Stimulated activated effector memory CD8-positive, alpha-beta T cell treated with anti-CD3 and anti-CD28 coated beads, Interleukin-12 subunit alpha, Interleukin-12 subunit beta, amount 100 ng/mL, for 72 hours (primary cell): ENCODE measurements at places on chromosomes 4 and X.

DNA sequence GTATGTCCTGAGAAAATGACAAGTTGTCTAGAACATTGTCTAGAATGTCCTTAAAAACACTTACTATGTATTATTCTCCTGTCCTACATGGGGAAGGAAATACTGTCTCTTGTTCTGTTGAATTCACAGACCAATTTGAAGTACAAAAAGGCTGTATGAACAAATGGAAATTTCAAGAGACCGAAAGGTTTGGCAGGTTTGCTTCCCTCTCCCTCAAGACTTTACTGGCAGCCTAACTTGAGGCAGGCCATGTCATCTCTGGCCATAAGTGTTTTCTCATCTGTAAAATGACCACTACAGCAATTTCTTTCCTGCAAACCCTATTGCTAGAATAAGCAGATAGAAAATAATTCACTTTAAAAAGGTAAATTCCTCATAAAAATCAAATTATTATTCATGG is 191.2 kb upstream of the BMP3 start:
- no peak for DNase-seq

DNA sequence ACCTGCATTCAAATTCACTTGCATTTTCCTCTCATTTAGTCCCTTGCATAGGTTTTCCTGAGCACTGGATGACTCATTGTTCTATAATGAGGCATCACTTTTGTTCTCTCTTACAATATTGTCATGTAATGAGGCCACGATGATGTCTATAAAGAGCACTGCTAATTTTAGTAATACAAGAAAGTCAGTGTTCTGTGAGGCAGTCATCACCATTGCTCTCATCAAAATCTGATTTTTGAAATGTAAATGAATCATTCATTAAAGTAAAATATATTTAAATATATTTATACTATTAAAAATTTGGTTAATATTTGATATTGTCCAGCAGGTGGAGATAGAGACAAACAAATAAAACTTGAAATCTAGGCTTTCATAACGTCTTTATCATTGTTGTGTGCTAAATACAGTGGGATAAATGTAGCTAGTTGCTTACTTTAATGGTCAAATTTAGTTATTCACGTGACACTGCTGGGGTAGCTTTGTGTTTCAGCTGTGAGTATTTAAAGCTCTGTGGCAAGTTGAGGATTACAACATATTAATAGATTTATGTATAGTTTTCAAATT is 15.4 kb downstream of the HMGB2 start:
- no peak for DNase-seq

DNA sequence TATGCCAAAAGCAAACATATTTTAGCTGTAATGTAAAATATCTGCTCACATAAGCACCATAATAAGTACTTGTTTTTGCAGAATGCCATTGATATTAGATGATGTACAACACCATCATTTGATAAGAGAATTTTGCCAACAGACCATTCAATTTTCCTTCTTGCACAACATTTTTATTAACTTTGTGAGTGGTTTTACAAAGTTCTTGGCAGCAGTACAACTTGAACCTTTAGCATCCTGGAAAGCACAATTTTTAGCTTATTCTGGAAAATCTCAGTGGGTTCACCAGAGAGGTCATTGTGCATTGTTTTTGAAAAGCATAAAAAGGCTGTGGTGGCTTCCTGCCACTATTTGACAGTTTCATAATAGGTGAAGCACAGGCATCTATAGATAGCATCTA is 26.4 kb upstream of the REPS2 start:
- DNase-seq, result no peak

DNA sequence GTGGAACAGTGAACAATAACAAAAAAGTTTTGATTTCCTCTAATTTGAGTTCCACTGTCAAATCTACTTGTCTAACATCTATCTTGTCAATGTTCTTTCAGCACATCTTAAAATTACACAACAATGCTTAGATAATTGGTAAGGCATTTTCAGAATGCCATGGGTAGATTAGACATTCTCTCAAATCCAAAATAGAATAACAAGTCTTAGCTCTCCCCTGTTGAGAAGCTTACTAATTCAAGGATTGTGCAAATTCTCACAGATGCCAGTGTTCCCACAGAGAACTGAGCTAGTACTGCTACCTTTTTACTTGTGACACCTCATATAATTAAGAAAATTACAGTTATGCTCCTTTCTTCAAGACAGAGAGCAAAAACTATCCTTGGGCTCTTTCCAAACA is 2442.0 kb downstream of the PCDH7 start:
- DNase-seq, result no peak

GRCh38 chr4:107760281-107760947 is 40.4 kb upstream of the PAPSS1 start:
- DNase-seq, result no peak

DNA sequence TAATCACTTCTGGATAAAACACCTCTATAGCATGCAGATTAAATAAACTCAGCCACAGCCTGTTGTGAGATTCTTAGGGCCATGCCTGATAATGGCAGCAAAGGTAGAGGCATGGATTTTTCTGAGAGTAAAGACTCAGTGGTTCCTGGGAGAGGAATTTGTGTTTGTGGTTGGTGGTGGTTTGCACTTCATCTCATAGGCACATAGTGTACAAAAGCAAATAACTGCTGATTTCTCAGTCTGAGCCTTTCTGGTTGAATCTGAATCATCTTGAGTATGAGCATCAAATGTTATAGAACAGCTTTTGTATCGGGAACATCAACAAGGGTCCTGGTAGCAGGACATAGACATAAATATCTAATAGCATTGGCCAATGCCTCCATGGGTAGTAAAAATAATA is 274.3 kb downstream of the FRMPD4 start:
- DNase-seq, result no peak

DNA sequence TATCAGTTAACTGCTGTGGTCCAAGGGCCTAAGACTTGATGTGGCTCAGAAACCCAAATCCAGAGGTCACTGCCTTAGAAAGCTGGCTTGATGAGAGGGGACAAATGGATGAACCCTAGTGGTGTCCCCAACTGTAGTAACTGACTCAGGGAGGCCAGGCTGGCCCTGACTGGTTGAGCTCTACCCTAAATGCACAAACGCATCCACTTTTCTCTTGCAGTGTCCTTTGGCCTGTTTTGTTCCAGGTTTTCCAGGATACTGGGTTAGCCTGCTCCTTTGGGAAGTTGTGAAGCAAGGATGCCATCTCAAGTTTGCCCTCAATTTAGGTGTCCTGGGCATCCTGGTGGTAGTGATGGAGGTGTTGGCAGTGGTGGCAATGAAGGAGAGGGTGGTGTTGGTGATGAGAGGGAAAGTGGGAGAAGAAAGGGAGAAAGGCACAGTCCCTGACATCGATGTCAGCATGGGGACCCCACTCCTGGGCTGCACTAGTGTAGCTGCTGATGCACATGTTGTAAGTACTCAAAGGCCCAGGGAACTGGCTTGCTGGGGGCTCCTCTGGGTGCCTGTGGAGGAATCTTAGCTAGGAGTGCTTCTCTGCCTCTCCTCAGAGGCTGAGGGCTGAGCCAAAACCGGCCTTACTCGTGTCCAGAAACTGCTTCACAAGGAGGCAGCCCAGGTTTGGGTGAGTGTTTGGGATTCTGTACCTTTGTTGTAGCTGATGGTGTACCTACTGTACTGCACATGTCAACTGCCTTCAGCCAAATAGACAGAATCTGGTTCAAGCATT is 2.9 kb upstream of the HAND2 start:
- DNase-seq, result no peak

- DNase-seq, result no peak
Measured at GRCh38 chrX:100944601-100945000, 15.9 kb upstream of the XKRX start.

- DNase-seq, result no peak
Measured at GRCh38 chr4:946103-946450, 13.8 kb downstream of the TMEM175 start.

DNA sequence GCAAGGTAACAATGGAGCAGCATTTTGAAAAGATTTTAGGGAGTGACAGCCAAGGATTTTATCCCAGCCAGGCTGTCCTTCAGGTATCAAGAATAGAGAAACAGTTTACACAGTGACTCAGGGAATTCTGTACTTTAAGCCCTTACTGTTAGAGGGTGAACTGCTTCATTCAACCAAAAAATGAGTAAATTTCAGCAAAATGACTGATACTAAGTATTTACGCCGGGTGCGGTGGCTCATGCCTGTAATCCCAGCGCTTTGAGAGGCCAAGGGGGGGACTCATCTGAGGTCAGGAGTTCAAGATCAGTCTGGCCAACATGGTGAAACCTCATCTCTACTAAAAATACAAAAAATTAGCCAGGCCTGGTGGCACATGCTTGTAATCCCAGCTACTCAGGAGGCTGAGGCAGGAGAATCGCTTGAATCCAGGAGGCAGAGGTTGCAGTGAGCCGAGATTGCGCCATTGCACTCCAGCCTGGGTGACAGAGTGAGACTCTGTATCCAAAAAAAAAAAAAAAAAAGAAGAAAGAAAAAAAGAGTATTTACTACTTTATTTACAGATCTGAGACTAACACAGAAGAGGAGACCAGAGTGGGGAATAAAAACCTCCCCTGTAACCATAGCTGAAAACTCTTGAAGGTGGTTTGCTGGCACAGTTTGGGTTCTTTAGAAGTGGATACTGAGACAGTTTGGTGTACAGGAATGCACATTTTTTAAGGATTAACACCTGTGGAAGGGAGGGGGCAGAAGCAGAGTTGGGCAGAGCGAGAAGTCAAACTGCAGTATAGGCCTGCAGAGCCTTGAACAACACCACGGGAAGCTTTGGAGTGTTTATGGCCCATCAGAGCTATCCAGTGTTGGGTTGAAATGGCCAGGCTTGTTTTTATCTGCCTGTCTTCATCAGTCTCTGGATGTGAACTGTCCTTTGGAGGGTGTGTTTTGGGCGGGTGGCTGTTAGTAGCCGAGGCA is 40.5 kb downstream of the TMEM131L start:
- no peak for DNase-seq

DNA sequence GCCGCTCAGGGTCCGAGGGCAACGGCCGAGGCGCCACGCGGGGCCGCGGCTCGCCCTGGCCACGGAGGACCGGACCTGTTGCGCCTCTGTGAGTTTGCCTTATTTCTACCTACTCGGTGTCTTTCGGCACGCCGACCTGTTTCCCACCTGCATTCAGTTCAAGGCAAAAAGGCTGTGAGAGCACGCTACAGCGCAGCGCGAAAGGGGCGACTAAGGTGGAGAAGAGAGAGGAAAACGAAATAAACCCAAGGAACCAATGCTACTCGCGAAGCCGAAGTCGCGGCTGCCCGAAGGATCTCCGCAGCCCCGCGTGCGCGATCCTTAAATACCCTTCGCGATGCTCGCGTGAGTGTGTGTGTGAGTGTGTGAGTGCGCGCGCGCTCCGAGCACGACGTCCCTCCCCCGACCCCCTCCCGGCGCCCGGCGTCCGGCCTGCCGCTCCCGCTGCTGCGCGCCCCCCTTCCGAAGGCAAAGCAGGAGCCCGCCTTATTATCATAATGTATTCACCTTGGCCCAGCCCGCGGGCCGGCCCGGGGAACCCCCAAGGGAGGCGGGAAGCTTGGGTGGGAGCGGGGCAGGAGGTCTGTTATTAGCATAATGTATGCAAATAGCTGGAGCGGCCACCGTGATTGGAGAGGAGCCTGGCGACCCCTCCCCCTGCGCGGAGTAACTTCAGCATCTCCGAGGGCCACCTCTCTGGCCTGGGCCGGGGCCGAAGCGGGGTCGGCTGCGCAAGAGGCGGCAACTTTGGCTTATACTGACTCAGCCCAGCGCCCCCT is at the start of gene COL25A1:
Gene COL25A1 (minus strand): TSS at position 298 of the 779 bp plus-strand sequence.
- DNase-seq, result no peak

- no peak for DNase-seq
Measured at GRCh38 chr4:170979736-170980135, 833.5 kb upstream of the GALNTL6 start.

DNA sequence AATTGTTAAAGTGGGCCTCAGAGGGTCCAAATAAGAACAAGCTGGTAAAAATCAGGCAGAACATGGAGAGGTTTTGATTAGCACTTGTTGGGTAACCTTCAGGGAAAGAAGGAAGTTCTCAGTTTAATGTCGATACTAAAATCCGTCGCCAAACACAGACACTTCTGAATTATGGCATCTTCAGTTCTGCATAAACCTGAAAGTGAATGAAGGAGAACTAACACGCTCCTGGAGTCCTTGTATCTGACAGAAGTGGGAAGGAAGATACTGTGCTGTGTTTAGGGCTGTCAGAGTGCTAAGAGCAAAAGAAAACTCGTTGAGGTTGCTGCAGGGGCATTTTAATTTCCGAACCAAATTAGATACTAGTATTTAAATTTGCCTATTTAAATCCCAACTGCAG is 106.2 kb downstream of the TMA16 start:
- DNase-seq, result no peak

DNA sequence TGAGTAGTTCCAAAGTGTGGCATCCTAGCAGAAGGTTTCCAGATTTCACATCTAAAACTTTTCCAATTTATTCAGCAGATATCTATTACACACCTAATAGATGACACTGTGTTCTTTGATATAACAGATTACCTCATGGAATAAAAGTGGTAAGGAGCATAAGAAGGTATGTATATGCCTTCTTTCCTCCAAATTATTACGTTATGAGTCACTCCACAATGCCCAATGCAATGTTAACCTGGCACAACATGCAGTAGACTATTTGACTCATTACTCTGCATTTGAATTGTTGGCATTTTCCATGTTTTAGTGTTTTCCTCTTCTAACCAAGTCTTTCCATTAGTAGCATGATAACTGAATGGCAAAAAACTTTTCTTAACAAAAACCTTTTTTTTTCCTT is 383.6 kb downstream of the ADGRL3 start:
- DNase-seq, result no peak

- DNase-seq, result peak; percentile 93
Measured at GRCh38 chr4:1746265-1746691, 25.0 kb downstream of the TACC3 start.

GRCh38 chr4:89109841-89110540 is 1.3 kb upstream of the TIGD2 start:
- DNase-seq, result no peak

- no peak for DNase-seq
Measured at GRCh38 chr4:176482972-176483371, 163.2 kb downstream of the SPCS3 start.

DNA sequence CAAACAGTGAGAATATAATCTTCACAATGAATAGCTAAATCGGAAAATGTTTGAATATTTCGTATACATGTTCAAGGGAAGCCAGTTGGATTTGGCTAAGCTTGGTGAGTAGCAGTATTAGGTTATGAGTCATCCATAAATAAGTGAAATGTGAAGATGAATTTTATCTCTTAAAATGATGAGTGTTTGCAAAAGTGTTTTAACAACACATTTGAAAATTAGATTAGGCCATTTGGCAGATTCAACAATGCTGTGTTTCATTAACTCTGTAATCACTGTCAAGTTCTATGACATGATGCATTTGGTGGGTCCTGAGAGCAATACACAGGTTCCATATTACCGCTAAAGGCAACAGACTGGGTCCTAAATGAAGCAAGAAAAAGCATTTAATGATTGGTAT is 301.9 kb upstream of the PRPS2 start:
- no peak for DNase-seq

GRCh38 chr4:146049802-146050201 is 111.2 kb upstream of the ZNF827 start:
- DNase-seq, result no peak

GRCh38 chr4:5845035-5845905 is 47.6 kb downstream of the CRMP1 start:
- DNase-seq, result no peak

DNA sequence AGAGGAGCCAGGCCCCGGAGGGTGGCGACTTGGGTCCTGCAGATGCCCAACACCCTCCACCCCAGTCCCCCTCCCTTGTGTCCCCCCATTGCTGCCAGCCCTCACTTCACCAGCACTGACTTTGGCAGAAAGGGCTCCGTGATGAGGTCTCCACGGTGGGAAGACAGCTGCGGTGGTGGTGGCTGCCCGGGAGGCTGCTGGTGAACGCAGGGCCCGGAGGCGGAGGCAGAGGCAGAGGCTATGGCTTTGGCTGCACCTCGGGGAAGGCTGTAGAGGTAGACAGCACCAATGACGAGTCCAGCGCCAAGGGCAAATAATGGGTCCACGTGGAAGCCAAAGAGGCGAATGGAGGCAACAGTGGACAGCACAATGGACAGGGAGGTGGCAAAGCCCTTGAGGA is 6.8 kb downstream of the SLC35A2 start:
- no peak for DNase-seq
